Substantia nigra (tissue), 51 donors: ENCODE measurements at places on chromosomes 1 and 21.

DNA sequence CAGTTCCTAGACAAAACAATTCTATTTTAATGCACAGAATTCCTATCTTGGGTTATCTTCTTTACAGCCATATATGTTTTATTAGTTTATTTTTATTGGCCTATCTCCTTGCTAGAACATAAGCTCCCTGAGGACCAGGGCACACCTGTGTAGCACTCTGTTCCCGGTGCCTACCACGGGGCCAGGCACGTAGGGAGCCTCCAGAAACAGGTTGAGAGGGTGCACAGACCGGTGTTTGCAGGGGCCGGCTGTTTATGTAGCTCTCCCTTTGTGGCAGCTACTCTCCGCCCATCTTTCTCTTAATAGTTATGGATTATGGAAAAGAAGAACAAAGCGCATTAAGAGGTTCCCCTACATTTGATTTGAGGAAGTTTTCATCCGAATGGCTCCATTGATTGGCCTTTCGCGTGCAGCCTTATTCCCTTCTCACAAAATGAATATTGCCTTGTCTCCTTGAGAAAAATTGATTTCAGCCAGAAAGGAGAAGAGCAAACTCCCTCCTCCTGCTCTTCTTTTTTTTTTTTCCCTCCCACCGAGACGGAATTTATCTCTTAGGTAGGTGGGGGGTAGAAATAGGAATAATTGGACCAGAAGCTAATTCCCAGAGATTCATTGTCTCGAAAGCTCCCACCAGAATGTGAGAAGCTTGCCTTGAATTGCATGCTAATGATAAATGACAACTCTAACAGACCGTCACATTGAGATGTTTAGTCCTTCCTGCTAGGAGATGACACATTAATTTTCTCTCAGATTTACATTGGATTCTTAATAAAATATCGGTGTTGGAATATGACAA, 447.4 kb downstream of the CAMTA1 start:
- DNase-seq = no peak

GRCh38 chr1:163084330-163084729, 15.2 kb downstream of the RGS4 start:
- DNase-seq = no peak

DNA sequence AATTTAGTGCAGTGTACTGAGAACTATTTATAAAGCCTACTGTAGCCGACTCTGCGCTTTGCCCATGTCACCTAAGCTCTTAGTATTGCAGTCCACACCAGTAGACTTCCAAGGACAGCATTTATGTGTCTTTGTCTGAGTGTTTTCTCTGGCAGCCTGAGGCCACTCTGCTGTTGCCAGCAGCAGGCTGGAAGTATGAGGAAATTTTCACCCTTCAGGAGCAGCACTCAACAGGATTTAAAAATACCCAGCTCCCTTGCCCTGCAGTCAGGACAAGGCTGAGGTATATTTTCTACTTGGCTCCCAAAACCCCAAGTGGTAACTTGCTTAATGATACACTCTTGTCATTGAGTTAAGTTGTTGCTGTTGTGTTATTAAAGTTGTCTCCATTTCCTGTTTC, 230.1 kb downstream of the SRGAP2C start:
- DNase-seq = no peak

DNA sequence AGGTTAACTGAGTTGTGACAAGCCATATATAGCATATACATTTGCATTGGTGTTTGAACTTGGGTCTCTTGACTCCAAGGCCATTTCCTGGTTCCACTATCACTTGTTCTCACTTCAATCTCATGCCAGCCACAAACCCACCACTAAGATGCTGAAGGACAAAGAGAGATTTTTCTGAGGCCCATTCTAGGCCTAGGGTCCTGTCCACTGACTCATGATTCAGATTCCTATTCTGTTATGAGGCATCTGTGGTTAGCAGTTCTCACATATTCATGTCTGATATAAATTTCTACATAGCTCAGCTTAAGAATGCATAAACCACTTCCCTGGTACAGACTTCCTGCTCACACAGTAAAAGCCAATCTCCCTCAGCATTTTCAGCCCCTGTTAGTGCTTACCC, 326.1 kb upstream of the BEND5 start:
- DNase-seq = no peak

DNA sequence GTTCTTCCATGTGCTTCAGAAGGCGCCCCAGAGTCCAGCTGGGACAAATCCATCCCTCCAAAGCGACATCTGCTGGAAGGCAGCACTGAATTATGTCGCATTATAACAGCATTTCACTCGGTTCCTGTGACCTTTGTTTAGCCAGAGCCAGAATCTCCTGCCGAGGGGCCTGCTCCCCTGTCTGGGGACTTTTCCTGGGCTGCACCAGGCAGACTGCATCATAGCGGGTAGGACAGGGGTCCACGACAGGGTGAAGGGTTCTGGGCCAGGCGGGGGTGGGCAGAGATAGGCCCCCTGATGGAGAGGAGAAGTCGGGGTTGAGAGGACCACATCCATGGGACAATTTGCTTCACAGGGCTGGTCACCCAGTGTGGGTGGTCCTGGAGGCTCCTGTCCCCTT, 276.9 kb downstream of the MATN1 start:
- DNase-seq = no peak

DNA sequence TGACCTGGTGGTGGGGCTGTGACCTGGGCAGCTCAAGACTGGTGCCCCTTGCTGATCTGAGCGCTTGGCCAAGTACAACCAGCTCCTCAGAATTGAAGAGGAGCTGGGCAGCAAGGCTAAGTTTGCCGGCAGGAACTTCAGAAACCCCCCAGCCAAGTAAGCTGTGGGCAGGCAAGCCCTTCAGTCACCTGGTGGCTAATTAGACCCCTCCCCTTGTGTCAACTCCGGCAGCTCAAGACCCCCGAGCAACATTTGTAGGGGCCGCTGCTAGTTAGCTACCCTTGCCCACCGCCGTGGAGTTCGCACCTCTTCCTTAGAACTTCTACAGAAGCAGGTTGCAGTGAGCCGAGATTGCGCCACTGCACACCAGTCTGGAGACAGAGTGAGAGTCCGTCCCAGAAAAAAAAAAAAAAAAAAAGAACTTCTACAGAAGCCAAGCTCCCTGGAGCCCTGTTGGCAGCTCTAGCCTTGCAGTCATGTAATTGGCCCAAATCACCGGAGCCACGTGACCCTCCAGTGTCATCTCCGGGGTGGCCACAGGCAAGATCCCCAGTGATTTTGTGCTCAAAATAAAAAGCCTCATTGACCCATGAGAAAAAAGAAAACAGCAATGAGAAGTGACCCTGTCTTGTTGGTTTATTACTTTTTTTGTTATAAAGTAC, 39.3 kb upstream of the LGALS8 start:
- DNase-seq = peak; percentile 9

- no peak for DNase-seq
Observed at GRCh38 chr1:8463144-8463927, 145.4 kb downstream of the SLC45A1 start.

GRCh38 chr1:147822292-147822691, 61.9 kb upstream of the GJA5 start:
- no peak for DNase-seq

GRCh38 chr1:70840260-70840953, 207.2 kb downstream of the PTGER3 start:
- DNase-seq = no peak

- DNase-seq = no peak
Observed at GRCh38 chr1:240586006-240586405, 25.9 kb downstream of the GREM2 start.

DNA sequence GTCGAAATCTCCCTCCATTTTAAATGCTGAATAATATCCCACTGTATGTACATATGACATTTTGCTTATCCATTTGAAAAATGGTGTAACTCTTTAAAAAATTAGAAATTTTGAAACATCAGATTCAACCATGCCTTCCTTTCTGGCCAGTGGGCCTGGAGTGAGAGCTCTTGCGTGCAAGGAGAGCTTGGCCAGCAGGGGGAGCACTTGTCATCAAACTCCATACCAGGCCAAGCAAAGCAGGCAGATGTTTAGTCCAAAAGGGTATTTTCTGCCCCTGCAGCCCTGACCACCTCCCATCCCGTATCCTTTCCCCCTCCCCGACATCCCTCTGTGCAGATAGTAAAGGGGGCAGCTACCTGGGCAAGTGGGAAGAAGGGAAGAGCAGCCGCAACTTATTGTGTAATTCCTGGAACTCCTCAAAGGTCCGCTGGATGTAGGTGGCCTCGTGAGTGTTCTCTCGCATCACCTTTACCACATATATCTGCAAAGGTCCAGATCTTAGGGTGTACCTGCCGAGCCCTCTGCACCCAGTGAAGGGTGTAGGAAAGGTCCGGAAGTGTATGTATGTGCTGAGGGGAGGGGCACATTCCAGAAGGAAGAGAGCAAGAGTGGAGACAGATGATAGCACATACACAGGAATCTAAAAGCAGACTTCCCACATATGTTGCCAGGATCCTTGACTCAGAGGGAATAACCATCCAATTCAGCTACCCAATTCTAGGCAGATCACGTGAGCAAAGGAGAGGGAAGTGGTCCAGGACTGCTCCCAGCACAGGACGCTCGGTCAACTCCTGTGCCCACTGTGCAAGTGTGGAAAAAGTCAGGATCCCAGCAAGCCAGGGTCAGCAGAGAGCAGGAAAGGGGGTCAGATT, 19.9 kb upstream of the PPP1R15B start:
- DNase-seq = no peak

DNA sequence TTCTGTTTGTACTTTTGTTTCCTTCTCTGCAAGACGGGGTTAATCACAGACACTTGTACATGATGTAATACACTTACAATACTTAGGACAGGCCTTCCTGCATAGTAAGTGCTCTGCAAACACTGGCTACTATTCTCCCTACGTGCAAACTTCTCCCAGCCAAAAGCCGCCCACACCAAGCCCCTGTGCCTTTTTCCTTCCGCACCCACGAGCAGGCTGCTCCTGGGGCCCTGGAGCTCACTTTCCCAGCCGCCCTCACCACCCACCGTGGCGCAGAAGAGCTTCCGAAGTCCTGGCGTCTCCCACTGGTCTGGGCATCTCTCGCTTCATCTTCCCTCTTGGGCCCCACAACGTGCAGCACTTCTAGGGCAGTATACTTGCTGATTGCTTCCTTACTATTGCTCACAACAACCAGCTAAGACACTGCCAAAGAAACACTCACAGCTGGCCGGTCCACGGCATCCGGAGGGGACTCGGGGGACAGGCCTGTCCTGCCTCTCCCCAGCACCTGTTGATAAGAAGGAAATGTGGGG, 22.5 kb upstream of the GPR157 start:
- DNase-seq = no peak

GRCh38 chr1:234722904-234723720, 113.1 kb upstream of the IRF2BP2 start:
- peak; percentile 74 for DNase-seq

GRCh38 chr1:31224068-31224467, 15.6 kb downstream of the NKAIN1 start:
- no peak for DNase-seq

GRCh38 chr1:234409328-234409727, 36.1 kb downstream of the COA6 start:
- no peak for DNase-seq

DNA sequence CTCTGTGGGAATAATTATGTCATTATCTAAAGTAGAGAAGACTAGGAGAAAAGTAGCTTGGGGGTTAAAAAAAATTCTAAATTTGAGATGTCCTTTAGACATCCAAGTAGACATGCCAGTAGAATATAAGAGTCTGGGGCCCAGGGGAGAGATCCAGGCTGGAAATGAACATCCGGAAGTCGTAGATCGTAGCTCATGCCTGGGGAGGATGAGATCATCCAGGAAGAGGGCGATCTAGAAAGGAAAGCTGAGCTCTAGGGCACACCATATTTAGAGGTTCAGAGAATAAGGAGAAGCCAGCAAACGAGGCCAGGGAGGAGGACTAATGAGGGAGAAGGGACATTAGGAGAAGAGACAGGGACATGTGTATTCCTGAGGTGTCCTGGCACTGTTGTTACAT, 12.2 kb downstream of the NGF start:
- DNase-seq = no peak

DNA sequence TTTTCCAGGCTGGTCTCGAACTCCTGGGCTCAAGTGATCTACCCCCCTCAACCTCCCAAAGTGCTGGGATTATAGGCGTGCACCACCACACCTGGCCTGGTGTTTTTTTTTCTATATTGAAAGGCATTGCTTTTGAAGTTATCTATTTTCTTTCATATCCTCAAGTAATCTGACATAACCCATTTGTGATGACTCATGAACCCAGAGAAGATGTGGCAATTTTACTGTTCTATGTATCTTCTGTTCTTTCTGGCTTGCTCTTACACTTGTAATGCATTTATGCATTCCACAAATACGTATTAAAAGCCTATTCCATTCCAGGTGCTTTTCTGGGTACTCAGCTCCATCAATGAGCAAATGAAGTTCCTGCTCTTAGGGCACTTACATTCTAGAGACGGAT, 29.9 kb upstream of the ERRFI1 start:
- no peak for DNase-seq

DNA sequence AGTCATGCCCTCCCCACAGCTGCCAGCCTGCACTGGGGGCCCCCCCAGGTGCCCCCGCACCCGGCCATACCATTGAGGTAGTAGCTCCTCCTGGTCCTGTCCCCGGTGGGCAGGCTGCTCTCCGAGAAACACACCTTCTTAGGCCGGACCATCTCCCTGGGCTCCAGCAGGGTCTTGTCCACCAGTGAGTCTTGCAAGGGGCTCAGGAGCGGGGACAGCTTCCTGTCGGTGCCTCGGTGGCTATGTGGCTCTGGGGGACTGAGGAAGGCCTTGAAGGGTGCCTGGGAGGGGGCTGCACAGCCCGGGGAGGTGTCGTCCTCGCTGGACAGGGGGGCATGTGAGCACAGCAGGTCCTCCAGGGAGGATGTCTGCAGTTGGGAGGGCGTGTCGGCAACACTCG, 12.9 kb upstream of the FTCD start:
- no peak for DNase-seq

DNA sequence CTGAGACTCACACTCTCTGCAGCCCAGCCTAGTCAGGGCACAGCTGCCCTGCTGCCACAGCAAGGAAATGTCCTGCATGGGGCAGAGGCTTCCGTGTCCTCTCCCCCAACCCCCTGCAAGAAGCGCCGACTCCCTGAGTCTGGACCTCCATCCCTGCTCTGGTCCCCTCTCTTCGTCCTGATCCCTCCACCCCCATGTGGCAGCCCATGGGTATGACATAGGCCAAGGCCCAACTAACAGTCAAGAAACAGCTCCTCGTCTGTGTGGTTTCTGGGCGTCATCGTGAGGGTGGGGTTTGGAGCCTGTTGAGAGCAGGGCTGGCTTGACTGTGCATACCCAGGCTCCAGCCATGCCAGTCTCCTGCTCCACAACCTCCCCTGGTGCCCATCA, 19.5 kb downstream of the FAAH start:
- DNase-seq = no peak

- no peak for DNase-seq
Observed at GRCh38 chr1:68811806-68812205, 314.9 kb upstream of the DEPDC1 start.

- DNase-seq = no peak
Observed at GRCh38 chr1:199953651-199954050, 73.9 kb upstream of the NR5A2 start.

DNA sequence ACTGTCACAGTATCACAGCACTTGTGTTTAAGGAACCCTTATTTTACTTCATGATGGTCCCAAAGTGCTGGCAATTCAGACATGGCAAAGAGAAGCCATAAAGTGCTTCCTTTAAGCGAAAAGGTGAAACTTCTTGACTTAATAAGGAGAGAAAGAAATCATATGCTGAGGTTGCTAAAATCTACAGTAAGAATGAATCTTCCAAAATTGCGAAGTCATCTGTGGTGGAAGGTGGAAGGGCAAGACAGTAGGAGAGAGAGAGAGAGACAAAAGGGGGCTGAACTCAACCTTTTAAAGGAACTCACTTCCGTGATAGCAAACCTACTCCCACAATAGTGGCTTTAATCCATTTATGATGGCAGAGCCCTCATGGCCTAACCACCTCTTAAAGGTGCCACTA, 19.3 kb upstream of the AADACL3 start:
- no peak for DNase-seq
